Occipital lobe (tissue), 3 donors: ENCODE measurements at places on chromosomes 1 and 21.
A peak's percentile ranks its signal among the peaks of the same experiment; 100 is the strongest.

DNA sequence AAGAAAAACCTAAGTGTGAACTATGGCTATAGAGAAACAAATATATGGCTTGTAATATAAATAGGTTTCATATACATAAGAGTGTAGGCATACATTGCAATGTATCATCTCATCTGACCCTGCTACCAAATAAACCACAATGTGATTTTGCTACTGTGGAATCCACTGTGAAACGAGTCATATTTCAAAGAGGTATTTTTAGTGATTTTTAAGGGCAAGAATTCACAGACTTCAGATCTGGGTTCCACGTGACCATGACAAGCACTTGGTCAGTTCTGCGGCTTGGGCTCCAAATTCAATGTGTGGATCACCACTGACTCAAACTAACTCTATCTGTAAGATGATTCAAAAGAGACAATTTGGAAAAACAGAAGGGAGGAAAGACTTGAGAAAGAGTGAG is 147.0 kb upstream of the ERG start:
- no peak for DNase-seq

- DNase-seq: no peak
Measured at GRCh38 chr1:85495556-85495955, 30.6 kb upstream of the DDAH1 start.

GRCh38 chr1:109112056-109112651 is 1.8 kb upstream of the ELAPOR1 start:
- no peak for DNase-seq

GRCh38 chr1:14487671-14488070 is 110.8 kb upstream of the KAZN start:
- no peak for DNase-seq

DNA sequence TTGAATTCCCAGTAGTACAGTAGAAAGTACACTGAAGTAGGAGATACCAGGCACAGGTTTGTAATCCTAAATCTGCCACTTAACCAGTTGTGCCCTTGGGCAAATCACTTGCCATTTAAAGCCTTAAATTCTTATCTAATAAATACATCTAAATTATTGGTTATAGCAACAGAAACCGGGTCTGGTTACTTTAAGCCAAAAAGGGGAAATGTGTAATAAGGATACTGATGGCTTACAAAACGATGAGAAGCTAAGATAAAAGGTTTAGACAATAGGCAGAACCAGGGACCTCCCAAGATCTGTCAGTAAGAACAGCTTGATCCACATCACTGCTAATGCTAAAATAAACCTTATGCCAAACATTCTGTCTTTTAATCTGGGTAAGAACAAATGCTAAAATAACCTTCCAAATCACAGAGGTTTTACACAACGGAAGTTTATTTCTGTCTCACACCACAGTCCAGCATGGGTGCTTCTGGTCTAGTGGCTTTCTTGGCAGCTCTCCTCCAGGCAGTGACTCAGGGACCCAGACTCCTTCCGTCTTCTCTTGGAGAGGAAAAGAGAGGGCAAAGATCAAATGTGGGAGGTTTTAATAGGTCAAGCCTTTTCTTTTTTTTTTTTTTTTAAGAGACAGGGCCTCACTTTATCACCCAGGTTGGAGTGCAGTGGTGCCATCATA is 16.5 kb upstream of the ZMYM1 start:
- DNase-seq: no peak

DNA sequence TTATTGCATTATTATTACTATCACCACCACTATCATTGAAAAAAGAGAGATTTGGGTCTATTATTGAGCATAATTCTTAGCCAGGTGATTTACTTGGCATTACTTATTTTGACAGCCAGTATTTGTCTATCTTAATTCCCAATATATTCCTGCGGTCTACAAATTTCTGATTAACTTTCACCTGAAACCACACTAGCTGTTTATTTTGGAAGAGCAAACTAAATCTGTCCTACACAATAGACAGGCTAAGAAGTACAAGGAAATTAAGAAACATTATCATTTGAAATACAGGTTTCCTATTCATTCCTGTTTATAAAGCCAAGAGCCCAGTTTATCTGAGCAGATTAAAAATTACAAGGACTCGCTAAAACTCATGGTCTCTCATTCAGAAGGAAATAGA is 6.9 kb upstream of the LYST start:
- DNase-seq: no peak

DNA sequence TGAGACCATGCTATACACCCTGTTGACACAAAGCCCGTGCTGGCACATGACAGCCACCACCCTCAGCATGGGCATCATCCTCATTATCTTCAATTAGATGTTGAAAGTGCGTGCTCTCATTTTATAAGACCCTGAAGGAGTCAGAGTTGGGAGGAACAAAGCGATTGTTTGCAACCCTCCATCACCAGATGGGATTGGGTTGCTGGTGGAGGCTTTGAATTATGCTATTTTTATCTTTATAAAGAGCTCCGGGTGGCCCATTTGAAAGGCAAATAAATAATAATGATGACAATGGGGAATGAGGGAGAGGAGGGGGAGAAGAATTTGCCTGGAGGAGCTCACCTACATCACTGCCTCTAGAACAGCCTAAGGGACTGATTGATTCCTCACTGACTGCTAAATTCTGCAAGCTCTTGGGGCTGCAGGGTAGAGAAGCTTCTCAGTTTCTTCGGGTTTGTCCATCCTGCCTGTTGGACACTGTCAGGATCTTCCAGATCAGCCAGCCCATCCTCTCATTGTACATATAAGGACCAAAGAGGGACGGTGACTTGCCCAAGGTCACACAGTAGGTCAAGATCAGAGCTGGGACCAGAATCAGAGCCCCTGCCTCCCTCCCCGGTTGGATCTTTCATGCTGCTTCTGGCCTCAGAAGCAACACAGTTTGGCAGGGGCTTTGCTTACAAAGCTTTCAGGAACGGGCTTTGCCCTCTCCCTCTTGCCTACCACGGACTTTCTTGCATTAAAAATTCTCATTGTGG is 130.9 kb upstream of the ZBTB40 start:
- no peak for DNase-seq

DNA sequence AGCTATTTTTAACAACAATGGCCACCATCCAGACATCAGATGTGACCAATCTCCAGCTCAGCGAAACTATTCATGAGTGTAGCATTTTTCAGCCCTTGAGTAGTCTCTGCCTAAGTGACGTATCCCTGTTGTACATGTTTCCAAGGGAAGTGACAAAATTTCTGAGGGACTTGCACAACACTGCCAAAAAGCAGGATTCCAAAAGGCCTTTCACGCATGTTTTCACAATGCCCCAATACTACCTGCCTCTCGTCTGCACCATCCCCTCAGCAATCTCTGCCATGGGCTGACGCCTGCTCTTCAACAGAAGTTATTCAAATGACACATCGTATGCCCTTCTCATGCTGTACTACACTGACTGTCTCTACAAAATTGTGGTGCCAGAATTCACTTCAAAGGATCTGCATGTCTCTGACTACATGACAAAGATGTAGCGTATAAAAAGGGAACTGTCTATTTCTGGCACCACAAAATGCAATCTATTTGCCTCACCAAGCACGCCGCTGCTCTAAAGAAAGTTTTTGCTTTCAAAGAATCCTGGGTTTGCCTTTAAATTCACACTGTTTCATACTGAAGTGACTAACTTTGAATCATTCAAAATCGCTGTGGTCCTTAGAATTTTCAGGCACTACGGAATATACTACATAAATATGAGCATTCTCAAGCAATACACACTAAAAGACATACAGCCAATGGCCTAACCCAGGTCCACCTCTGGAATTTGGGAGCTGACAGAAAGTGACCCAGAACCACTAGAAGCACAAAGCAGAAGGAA is 32.9 kb downstream of the JAK1 start:
- peak; percentile 40 for DNase-seq

GRCh38 chr1:7953850-7954609 is 7.5 kb upstream of the PARK7 start:
- DNase-seq: peak; percentile 97

DNA sequence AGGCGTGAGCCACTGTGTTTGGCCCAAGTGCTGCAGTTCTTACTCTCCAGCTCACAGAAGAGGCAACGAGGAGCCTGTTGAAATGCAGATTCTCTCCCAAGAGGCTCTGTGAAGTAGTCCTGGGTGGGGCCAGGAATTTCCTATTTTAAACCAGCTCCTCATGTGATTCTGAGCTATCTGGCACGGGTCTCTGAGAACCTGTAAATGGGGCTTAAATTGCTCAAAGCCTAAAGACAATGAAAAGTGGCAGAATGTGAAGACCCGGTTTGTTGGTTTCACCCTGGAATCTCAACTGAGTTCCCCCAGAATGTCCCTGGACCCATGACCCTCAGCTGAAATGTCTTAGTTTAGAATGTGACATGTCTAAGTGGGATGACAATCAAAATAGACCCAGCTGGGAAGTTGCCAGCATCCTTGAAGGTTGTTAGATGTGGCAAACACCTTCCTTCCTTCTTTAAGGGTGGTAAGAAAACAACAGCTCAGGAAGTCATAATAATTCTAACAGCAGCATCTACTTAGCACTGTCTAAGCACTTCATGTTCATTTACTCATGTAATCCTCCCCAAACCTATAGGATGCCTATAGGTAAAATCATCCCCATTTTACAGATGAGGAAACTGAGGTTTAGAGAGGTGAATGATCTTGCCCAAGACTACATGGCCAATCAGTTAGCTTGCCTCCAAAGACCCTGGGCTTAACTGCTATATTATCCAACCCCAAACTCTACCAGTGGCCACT is 20.9 kb upstream of the ATP5PO start:
- no peak for DNase-seq

GRCh38 chr1:228277491-228278431 is 69.9 kb downstream of the OBSCN start:
- no peak for DNase-seq

DNA sequence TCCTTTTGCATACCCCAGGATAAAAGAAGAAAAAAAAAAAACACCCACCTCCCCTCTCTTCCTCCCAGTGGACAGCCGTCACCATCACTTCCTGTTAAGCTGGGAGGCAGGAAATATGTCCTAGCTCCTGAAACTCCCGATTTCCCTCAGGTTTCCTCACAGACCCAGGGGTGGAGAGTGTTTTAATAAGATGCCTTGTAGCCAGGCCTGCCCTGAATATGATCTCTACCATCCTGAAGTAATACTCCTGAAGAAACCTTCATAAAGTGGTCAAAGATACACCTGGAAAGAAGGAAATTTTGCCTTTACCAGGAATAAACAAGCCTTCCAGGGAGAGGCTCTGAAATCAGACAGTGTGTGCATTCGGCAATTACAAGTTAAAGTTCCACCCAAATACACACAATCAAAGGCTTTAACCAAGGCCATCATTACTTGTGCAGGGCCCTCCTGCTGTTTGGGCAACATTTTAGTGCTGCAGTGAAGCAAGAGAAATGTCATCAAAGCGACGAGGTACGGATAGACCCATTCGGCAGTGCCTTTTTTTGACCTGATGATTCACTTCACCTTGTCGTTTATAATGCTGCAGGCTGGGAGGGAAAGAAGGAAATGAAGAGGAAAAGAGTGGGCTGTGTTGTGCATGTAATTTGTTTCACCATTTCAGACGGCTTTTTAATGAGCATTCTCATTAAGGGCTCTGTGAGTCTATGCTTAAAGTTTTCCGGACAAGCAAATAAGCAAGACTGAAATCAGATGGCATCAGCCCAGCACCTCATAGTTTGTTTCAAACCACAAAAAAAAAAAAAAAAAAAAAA is 41.0 kb upstream of the RASAL2 start:
- no peak for DNase-seq

- no peak for DNase-seq
Measured at GRCh38 chr1:156608981-156609380, 7.7 kb upstream of the GPATCH4 start.

- no peak for DNase-seq
Measured at GRCh38 chr1:66359815-66360214, 174.1 kb upstream of the SGIP1 start.

- DNase-seq: no peak
Measured at GRCh38 chr21:16695074-16695473, 817.8 kb upstream of the CXADR start.

GRCh38 chr21:35602811-35603362 is 457.4 kb downstream of the SETD4 start:
- DNase-seq: no peak

- no peak for DNase-seq
Measured at GRCh38 chr1:63857478-63857877, 83.7 kb downstream of the ROR1 start.

- DNase-seq: no peak
Measured at GRCh38 chr1:228666686-228667623, 68.3 kb upstream of the RHOU start.

DNA sequence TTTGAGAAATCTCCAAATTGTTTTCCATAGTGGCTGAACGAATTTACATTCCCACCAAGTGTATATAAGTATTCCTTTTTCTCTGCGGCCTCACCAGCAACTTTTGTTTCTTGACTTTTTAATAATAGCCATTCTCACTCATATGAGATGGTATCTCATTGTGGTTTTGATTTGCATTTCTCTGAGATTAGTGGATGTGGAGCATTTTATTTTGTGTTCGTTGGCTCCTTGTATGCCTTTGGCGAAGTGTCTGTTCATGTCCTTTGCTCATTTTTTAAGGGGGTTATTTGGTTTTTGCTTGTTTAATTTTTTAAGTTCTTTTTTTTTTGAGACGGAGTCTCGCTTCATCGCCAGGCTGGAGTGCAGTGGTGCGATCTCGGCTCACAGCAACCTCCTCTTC is 45.1 kb upstream of the MPC2 start:
- DNase-seq: no peak

- DNase-seq: no peak
Measured at GRCh38 chr1:160137216-160137862, 14.1 kb upstream of the ATP1A4 start.

- DNase-seq: no peak
Measured at GRCh38 chr1:168224991-168225390, 813 bp upstream of the SFT2D2 start.

GRCh38 chr1:47838562-47839432 is 158.4 kb downstream of the TRABD2B start:
- DNase-seq: no peak

DNA sequence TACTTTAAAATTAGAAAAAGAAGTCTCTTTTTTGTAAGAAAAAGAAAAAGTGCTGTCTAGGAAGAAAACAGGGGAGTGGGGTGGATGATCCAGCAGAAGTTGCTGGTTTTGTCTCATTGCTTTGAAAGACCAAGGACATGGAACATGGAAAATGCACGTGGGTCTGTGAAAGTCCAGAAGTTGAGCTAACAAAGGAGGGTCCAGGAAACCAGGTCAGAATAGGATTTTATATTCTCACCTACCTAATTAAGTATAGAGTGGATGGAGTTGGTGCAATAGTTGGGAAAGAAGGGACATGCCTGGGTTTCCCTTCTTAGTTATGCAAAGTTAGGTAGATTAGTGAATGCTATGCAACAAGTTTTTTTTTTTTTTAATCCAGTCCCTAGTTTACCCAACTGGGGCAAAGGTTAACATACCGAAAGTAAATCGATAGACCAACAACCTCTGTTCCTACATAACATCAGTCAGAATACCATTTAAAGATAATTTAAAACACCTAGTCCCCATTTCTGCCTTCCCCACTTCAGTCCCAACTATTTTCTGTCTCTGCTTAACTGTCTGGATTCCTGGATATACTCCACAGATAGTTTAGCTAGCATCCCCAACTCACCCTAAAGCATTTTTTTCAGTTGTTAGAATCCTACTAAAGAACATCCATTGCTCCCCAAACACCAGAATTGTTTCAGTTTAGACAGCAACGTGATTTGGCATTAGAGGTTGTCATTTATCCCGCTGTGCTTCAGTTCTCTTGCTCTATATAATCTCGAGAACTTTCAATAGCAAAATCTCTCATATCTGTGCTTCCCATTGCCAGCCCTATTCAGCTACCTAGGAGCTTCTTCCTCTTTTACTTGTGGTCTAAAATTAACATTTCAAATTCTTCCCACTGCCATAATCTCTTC is 105.7 kb upstream of the PLPPR5 start:
- no peak for DNase-seq

GRCh38 chr1:54271341-54271740 is 71.4 kb downstream of the MRPL37 start:
- no peak for DNase-seq
